ENCODE measurements at places on chromosomes 3 and 15.

- peak; percentile 62 for DNase-seq
Observed at GRCh38 chr3:43723121-43723734, 32.5 kb downstream of the ABHD5 start.

- DNase-seq, result no peak
Observed at GRCh38 chr3:43024181-43024885, 45.2 kb downstream of the GASK1A start.

DNA sequence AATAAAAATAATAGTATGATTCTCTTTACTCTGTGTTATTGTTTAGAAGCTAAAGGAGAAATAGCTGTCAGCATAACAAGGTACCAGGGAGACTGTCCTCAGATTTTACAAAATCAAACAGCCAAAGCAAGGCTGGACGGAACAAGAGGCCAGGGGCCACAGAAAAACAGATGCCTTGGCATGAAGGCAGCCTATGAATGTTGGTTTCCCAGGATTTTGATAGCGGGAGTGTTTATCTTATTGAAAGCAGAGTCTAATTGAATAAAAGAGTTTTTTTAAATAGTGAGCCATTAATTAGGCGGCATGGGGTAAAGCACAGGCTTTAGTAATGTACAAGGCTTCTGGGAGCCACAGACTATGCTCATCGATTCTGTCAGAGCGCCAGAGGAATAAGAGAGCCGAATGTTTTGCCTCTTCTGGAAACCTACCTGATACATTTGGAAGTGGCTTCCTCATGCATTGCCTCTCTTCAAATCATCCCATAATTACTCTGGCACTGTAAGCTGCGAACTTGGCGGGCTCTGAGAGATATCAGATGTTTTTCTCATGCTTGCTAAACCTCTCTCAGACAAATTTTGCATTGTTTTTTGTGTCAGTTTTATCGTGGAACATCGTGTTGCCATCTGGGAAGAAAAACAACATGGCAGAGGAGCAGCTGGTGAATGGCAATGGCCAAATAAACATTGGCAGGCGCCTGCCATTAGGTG is 30.4 kb upstream of the TMCO5A start:
- no peak for DNase-seq

GRCh38 chr3:23540600-23540999 is 265.2 kb upstream of the UBE2E1 start:
- no peak for DNase-seq

DNA sequence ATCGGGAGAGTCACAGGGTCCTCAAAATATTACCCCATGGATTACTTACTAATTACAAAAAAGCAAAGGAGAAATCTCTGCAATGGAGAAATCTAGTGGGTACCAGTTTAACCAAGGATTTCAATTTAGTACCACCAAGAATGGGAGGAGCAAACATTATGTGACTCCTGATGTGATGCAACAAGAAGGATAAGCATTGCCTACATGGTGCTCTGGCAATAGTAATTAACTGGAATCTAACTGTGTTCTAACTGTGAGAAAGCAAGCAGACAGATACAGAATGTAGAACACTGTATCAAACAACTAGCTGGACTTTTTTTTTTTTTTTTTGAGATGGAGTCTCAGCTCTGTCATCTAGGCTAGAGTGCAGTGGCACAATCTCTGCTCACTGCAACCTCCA is 159.2 kb downstream of the TNIK start:
- DNase-seq, result no peak
